ENCODE measurements at places on chromosomes 12 and 14.

- H3K36me3 ChIP-seq = peaks cover 28% of the 10 kb centered on the region
- no peak overlapping the region for H3K4me3 ChIP-seq
- H3K4me1 ChIP-seq = peaks cover 49% of the 10 kb centered on the region
These were observed 96.5 kb downstream of the FOXN3 start for GRCh38 chr14:89320381-89321000.

DNA sequence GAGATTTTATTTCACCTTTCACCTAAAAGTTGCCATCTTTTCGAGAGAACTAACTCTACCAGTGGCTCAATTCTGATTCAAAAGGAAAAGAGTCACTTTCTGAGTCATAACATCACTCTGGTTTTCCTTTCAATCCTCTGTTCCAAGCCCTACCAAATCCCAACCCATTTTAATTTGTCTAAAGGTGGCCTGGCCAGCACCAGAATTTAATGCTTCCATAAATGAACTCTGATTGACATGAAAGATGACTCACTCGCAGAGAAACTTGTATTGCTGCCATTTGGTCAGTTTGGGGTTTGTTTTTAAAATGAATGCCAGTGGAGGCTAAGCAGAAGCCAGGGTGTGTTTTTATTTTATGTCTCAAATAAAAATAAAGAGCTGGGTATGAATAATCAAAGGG, 117.4 kb upstream of the SOX5 start:
- H3K4me3 ChIP-seq = no peak overlapping the region
- no peaks in the 10 kb centered on the region for H3K36me3 ChIP-seq
- no peak overlapping the region for H3K27ac ChIP-seq

DNA sequence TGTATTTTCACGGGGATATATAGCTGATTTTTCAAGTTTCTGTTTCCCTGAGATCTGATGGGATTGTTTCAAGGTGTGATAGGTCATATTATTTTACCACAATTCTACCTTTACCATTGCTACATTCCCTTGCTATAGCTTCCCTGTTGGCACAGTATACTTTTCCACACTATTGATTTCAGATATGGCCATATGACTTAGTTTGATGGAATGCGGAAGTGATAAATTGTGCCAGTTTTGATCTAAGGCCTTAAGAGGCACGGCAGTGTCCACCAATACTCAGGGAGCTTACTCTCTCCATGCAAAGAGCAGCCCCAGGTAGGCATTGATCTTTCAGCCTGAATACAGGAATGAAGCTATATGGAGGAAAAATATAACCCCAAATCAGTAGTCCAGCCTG, 315.7 kb downstream of the SLC16A7 start:
- no peak overlapping the region for H3K4me3 ChIP-seq
- H3K27ac ChIP-seq = no peak overlapping the region
- H3K4me1 ChIP-seq = no peaks in the 10 kb centered on the region
- no peaks in the 10 kb centered on the region for H3K27me3 ChIP-seq
- no peak for DNase-seq

DNA sequence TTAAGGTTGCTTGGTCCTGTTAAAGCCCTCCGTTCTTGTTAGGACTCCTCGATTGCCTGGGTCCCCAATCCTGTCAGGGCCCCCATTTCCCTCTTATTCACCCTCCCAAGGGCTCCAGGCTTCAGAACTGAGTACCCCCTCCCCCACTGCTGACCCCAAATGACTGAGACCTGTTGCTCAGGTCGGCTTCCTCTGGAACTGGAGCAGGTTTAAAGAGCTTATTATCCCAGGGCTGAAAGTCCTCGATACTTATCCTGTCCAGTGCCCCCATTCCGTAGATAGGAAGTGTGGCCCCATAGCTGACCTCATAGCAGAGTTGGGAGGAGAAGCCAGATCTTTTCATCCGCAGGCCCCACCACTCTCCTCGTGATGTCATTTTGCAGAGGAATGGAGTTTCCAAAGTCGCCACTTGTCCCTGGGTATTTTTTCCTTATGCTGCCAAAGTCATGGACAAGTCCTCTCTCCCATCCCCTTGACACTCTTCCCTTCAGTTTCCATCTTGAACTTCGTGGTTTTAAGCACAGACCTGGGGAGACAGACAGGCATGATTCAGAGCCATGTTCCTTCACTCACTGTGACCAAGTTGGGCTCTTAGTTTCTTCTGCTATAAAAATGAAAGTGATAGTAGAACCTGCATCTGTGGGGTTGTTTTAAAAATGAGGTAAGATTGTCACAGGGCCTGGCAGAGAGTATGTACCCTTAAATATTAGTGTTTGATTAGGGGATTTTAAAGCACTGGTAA, 1.2 kb downstream of the USP30 start:
- H3K4me1 ChIP-seq = peaks cover 18% of the 10 kb centered on the region
- H3K36me3 ChIP-seq = no peaks in the 10 kb centered on the region
- H3K27me3 ChIP-seq = no peaks in the 10 kb centered on the region
- DNase-seq = peak; percentile 15
- peak overlapping the region; percentile 93 for H3K27ac ChIP-seq

DNA sequence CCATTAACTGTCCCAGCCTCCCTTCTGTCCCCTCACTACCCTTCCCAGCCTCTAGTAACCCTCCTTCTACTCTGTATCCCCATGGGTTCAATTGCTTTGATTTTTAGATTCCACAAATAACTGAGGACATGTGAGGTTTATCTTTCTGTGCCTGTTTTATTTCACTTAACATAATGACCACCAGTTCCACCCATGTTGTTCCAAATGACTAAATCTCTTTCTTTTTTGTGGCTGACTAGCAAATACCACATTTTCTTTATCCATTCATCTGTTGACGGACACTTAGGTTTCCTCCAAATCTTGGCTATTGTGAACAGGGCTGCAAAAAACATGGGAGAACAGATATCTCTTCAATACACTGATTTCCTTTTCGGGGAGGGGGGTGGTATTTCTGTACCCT, 65.7 kb downstream of the PRKD1 start:
- H3K4me3 ChIP-seq = no peak overlapping the region
- H3K4me1 ChIP-seq = no peaks in the 10 kb centered on the region
- no peaks in the 10 kb centered on the region for H3K27me3 ChIP-seq
- H3K27ac ChIP-seq = no peak overlapping the region
- DNase-seq = no peak
- no peaks in the 10 kb centered on the region for H3K36me3 ChIP-seq

DNA sequence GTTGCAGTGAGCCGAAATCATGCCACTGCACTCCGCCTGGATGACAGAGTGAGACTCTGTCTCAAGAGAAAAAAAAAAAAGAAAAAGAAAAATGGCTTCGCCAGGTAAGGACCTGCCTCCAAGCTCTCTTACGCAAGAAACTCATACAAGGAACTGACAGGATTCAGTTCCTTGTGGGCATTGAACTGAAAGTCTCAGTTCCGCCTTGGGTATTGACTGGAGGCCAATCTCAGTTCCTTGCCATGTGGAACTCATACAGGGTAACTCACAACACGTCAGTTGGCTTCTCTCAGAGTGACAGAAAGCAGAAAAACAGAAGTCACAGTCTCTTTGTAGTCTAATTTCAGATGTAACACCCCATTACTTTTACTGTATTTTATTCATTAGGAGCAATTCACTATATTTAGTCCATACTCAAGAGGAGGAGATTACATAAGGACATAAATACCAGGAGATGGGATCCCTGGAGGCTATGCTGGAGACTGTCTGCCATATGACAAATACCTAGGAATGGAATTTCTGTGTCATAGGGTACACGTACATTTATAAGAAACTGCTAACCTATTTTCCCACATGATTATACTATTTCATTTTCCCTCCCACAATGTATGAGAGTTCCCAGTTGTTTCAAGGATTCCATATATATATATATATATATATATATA, 11.4 kb upstream of the NOPCHAP1 start:
- no peak overlapping the region for H3K4me3 ChIP-seq
- no peak overlapping the region for H3K27ac ChIP-seq
- no peaks in the 10 kb centered on the region for H3K36me3 ChIP-seq

DNA sequence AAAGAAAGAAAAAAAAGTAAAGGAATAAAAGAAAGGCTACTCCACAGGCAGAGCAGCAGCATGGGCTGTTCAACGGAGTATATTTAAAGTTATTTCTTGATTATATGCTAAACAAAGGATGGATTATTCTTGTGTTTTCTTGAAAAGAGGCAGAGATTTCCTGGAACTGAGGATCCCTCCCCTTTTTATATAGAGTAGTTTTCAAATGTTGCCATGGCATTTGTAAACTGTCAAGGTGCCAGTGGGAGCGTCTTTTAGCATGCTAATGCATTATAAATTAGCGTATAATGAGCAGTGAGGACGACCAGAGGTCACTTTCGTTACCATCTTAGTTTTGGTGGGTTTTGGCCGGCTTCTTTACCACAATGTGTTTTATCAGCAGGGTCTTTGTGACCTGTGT, 383.0 kb downstream of the PCNX1 start:
- H3K27ac ChIP-seq = no peak overlapping the region
- no peak for DNase-seq
- peaks cover 21% of the 10 kb centered on the region for H3K4me1 ChIP-seq

DNA sequence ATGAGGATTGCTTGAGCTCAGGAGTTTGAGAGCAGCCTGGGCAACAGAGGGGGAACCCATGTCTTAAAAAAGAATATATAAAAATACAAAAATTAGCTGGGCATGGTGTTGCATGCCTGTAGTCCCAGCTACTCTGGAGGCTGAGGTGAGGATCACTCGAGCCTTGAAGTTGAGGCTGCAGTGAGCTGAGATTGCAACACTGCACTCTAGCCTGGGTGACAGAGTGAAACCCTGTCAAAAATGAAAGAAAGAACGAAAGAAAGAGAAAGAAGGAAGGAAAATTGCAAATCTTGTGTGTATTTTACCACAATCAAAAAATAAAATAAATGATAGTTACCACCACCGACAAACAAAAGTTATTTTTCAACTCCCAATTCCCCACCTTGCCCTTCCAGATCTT, 45.3 kb downstream of the SPRING1 start:
- H3K4me1 ChIP-seq = peaks cover 12% of the 10 kb centered on the region
- peaks cover 48% of the 10 kb centered on the region for H3K27me3 ChIP-seq
- no peak overlapping the region for H3K4me3 ChIP-seq
- no peaks in the 10 kb centered on the region for H3K36me3 ChIP-seq

GRCh38 chr14:65937079-65937959, 524.8 kb downstream of the FUT8 start:
- DNase-seq = no peak
- peak overlapping the region; percentile 74 for H3K4me3 ChIP-seq
- peak overlapping the region; percentile 89 for H3K27ac ChIP-seq
- H3K4me1 ChIP-seq = peaks cover 40% of the 10 kb centered on the region
- no peaks in the 10 kb centered on the region for H3K27me3 ChIP-seq

DNA sequence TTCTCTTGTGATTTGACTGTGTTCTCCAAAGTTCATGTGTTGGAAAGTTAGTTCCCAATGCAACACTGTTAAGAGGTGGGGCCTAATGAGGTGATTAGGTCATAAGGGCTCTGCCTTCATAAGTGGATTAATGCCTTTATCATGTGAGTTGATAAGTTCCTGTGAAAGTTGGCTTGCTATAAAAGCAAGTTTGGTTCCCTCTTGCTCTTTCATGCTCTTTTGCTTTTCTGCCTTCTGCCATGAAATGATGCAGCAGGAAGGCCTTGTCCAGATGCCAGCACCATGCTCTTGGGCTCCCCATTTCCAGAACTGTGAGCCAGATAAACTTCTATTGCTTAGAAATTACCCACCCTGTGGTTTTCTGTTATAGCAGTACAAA, 41.9 kb downstream of the SLC16A7 start:
- peaks cover 43% of the 10 kb centered on the region for H3K4me1 ChIP-seq
- H3K27me3 ChIP-seq = no peaks in the 10 kb centered on the region
- H3K36me3 ChIP-seq = peaks cover 7% of the 10 kb centered on the region
- peak overlapping the region; percentile 37 for H3K4me3 ChIP-seq
- no peak for DNase-seq

GRCh38 chr14:24673534-24674203, 39.7 kb upstream of the GZMB start:
- peak; percentile 75 for DNase-seq
- peaks cover 92% of the 10 kb centered on the region for H3K4me1 ChIP-seq
- H3K4me3 ChIP-seq = peak overlapping the region; percentile 80
- H3K36me3 ChIP-seq = peaks cover 3% of the 10 kb centered on the region

- no peak overlapping the region for H3K27ac ChIP-seq
- no peaks in the 10 kb centered on the region for H3K4me1 ChIP-seq
These were observed 163.7 kb downstream of the SNAPC1 start for GRCh38 chr14:61925732-61926435.

DNA sequence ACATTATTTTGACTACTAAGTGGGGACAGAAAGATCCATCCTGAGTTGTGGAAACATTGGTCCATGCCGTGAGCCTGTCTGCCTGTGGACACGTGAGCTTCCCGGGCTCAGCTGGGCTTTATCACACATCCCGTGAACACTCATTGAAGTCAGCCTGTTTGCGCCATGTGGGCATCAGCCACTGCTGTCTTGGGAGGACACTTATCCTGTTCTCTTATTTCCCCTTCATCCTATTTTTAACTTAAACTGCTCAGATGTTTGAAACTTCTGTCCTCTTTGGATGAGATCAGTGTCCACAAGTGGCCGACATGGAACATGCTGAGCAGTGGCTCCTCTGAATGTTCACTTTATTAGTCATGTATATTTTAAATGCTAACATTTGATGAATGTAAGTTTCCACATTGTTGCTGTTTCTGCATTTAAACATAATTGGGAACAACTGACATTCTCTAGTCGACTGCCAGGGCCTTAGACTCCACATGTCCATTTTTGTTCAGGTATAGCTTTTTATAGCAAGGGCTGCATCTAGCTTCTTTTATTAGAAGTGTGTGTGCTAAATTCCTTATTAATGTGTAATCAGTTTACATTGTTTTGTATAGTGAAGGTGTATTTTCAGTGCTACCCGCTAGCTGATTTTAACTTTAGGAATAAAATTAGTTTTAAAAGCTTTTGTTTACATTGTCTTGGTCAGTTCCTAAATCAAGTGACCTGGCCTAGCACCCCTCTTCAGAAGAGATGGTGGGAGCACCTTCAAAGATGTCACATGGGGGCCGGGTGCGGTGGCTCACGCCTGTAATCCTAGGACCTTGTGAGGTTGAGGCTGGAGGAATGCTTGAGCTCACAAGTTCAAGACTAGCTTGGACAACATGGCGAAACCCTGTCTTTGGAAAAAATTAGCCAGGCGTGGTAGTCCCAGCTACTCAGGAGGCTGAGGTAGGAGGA, 24.0 kb downstream of the RNF34 start:
- H3K36me3 ChIP-seq = peaks cover 42% of the 10 kb centered on the region
- H3K4me1 ChIP-seq = peaks cover 6% of the 10 kb centered on the region
- no peaks in the 10 kb centered on the region for H3K27me3 ChIP-seq
- H3K27ac ChIP-seq = peak overlapping the region; percentile 54
- DNase-seq = no peak
- no peak overlapping the region for H3K4me3 ChIP-seq

- H3K36me3 ChIP-seq = no peaks in the 10 kb centered on the region
- H3K4me1 ChIP-seq = peaks cover under 1% of the 10 kb centered on the region
These were observed 56.5 kb upstream of the BCAT1 start for GRCh38 chr12:25005376-25005775.

DNA sequence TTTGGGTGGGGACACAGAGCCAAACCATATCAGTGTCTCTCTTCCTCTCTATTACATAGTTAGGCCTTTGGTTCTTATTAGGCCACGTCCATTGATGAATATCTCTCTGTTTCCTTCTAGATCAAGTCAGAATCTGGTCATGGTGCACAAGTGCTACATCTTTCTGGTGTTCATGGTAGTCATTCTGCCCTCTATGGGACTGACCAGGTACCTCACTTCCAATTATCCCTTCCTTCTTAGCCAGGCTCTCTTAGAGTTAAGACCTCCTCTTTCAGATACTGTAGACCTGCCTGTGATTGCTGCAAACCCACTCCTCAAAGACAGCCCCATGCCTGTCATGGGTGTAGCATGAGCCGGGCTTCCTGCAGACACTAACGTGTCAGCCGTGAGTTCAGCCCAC, 25.2 kb downstream of the NGB start:
- H3K27me3 ChIP-seq = no peaks in the 10 kb centered on the region
- DNase-seq = no peak
- H3K4me3 ChIP-seq = no peak overlapping the region
- H3K27ac ChIP-seq = no peak overlapping the region
- no peaks in the 10 kb centered on the region for H3K4me1 ChIP-seq
- H3K36me3 ChIP-seq = no peaks in the 10 kb centered on the region

Measured in activated T-cell treated with anti-CD3 and anti-CD28 coated beads, Interleukin-2, amount 50 U/mL, for 72 hours (primary cell).